ENCODE measurements at places on chromosomes 2 and 18.
A peak's percentile ranks its signal among the peaks of the same experiment; 100 is the strongest.

DNA sequence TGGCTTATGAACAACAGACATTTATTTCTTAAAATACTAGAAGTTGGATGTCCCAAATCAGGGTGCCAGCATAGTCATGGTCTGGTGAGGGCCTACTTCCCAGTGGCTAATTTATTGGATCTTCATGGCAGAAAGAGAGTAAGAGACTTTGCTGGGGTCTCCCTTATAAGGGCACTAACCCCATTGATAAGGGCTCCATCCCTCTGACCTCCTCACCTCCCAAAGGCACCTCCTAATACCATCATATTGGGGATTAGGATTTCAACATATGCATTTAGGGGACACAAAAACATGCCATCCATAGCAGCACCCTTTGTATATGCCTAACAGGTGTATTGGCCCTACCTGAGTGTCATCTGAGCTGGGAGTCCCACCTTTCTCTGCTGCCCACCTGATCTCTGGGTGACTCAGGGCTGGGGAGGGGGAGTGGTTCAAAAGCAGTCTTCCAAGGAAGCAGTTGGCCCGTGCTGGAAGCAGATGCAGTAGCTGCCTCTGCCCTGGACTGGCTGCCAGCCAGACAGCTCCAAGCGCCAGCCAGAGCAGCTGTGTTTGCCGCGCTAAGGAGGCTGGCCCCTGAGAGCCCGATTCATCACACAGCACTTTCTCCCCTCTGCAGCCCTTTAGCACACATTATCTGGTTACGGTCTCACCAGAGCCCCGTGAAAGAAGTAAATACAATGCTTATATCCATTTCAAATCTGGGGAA, 84.6 kb downstream of the SMAD7 start:
- DNase-seq, result no peak

GRCh38 chr2:66865161-66865560, 430.2 kb downstream of the MEIS1 start:
- DNase-seq, result no peak

GRCh38 chr2:71882949-71883472, 264.7 kb downstream of the CYP26B1 start:
- no peak for DNase-seq

DNA sequence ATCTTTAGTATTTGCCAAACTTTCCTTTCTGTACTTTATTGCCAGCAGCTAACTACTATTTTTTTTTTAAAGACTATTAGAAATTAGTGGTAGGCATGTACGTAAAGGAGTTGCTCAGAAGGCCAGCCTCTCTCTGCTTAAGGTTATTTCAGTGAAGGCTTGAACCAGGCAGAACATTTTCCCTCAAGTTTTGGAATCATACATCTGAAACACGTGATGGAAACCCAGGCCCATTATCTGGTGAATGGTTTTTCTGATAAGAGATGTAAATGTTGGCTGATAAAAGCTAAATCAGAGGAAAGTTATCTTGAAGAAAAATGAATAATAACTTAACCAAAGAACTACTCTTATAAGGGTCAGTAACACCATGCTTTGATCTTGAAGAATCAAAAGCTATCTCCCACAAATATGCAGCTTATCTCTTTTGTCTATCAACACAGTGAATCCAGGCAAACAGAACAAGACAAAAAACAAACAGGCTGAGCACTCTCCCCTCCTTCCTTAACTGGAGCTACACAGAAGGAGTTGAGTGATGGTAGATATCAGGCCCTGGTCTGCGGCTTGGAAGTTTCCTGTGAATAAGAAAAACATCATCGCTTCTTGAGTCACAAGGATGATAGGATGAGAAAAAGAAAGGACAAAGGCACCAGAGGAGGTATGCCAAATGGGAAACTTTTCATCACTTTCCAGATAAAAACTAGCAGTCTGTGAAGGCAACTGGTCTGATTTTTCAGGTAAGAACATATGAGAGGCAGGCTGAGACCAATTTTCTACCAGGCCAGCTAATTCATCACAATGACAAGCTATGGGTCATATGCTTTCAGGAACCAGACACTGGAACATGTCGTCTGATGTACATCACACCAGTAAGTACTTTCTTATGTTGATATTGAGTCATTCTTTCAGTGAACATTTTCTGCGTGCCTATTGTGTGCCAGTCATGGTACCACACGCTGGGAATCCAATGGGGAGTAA, 88.4 kb upstream of the STK17B start:
- DNase-seq, result peak; percentile 56

GRCh38 chr2:140589273-140589672, 1541.5 kb downstream of the LRP1B start:
- no peak for DNase-seq

- DNase-seq, result no peak
Measured at GRCh38 chr2:128442891-128443302, 124.2 kb upstream of the HS6ST1 start.

Measured in CD4-positive, alpha-beta T cell treated with Interleukin-17A for 1 hour (primary cell).